ENCODE measurements at places on chromosomes 16 and 17. TPM values are rescaled to one million over a fixed set of nuclear protein-coding genes. Genes with fewer than 3 reads are reported as not detected.

Gene MYH1
- total RNA-seq: 15.4 TPM

Gene KRTAP2-3
- not detected for total RNA-seq

Gene C17orf78
- not detected for total RNA-seq

Gene NTN1
- 32.8 TPM for total RNA-seq

Gene WFDC1
- 4.8 TPM for total RNA-seq

DNA sequence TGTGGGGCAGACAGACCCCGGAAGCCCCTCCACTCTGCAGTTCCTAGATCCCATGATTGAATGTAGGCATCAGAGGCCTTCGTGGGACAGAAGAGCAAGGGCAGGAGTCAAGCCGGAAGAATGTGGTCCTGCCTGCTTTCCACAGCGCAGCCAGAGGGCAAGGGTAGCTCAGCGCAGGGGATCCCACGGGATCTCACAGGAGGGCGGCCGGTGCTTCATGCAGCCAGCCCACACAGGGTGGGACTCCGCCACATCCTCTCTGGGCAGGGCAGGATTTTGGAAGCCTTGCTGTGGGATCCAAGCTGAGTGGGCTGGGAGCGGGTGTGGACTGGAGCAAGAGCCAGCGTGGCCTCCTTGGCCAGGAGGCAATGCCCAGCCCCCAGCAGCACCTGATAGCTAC is 13.0 kb downstream of the KATNB1 start:
- no peak for DNase-seq

DNA sequence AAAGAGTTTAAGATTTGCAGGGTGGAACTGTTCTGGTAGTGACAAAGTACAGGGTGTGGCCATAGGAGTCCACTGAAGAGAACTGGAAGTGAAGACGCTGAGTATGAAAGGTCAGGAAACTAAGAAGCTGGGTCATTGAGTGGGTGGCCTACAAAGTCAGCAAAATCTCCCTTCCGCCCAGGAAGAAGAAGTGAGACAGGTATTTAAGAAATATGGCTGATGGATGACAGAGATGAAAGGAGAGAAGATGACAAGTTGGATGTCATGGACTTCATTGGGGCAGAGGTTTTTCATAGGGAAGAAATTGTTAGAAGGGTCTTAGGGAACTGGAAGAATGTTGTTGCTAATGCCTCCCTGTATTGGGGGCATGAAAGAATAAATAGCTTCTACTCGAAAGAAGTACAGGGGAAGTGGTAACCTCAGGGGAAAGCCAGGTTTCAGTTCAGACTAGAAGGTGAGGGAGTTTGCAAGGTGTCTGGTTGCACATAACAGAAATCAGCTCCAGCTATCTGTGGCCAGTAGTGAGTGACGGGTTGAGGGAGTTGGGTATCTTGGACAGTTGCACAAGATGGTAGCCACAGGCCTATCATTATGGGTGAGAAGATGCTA is 33.6 kb upstream of the MED13 start:
- DNase-seq: no peak

Gene TP53TG3D
- not detected for total RNA-seq

DNA sequence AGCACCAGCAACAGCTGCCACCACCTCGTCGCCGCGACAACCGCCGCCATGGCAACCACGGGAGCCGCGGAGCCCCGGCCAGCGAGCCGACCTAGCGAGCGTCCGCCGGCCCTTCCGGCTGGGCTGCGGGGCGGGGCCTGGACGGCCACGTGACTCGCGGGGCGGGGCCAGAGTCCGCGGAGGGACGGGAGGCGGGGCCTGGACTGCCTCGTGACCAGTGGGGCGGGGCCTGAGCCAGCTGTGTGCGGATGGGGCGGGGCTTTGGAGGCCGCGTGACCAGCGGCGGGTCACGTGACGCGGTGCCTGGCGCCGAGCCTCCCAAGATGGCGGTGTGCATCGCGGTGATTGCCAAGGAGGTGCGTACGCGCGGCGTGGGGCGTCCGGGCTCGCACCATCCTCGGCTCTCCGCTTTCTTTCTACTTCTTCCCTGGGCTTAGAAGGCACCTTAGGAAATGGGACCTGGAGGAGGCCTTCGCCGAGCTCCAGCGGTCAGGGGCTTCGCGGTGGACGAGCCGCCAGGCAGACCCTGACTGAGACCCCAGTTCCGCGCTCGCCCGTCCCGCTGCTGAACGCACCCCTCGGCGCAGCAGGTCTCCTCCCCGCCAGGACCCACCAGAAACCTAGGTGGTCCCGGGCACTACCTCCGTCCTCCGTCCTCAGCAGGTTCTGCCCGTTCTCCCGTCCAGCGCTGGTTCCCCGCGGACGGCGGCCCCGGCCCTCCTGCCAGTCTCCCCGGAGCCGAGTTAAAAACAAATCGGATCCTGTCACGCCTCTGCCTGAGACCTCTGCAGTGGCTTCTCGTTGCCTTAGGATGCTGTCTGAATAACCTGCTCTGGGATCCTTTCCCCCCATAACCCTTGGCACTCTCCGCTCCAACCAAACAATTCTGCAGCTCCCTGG is at the start of the genes GALNS and TRAPPC2L:
Gene GALNS (minus strand): TSS at position 120 of the 900 bp plus-strand sequence. CDS start 70 bp downstream, at position 50.
Gene TRAPPC2L (plus strand): TSS at position 300 of the 900 bp plus-strand sequence. CDS start 24 bp downstream, at position 324.
- peak; percentile 99 for DNase-seq

Gene CTRL
- 0.51 TPM for total RNA-seq

DNA sequence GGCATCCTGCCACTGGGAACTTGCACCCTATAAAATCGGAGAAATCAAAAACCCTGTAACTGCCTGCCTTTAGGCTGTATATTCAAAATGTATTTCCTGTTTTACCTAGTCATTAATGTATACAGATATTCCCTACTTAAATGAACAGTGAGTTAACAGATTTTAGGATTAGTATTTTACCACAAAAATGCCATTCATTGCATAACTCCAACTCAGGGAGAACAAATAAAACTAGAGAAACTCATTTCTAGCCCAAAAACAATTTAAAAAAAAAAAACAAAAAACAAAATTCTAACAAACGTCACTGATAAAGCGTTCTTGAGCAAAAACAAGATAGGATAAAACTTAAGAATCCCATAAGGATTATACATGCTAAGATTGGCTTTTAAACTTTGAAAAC is 3.7 kb upstream of the DHX33 start:
- no peak for DNase-seq

GRCh38 chr16:17603626-17604025 is 132.9 kb upstream of the XYLT1 start:
- DNase-seq: no peak

Gene EZH1
- total RNA-seq: 35.6 TPM

GRCh38 chr16:89393738-89394406 is 96.5 kb downstream of the ANKRD11 start:
- no peak for DNase-seq

Gene EME1
- total RNA-seq: 4.3 TPM

DNA sequence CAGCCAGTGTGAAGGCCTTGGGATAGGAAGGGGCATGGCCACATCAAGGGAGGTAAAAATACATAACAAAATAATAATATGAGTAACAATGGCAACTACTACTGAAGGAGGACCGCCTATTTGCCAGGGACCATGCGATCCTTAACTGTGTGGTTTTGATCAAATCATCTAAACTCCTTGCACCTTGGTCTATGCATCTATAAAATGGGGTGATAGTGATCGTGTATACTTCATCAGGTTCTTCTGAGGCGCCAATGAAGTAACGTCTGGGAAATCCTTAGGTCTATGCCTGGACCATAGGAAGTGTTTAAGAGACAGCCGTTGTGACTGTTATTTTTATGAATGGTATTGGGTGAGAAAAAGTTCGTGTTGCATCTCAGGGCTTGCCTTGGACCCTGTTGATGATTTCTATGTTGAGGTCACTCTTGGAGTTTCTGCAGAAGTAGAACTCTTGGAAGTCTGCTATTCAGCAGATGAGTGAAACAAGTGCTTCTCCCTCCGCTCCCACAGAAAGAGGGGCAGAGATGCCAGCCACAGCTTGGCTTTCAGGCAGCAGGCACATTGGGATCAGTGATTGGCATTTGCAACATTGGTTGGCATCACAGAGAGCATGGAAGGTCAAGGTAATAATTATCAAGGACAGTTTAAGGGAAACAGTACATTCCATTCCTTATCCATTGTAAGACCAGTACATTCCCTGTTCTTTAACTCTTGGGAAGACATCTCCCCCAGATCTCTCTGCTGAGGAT is 63.1 kb downstream of the PRKCB start:
- DNase-seq: no peak

DNA sequence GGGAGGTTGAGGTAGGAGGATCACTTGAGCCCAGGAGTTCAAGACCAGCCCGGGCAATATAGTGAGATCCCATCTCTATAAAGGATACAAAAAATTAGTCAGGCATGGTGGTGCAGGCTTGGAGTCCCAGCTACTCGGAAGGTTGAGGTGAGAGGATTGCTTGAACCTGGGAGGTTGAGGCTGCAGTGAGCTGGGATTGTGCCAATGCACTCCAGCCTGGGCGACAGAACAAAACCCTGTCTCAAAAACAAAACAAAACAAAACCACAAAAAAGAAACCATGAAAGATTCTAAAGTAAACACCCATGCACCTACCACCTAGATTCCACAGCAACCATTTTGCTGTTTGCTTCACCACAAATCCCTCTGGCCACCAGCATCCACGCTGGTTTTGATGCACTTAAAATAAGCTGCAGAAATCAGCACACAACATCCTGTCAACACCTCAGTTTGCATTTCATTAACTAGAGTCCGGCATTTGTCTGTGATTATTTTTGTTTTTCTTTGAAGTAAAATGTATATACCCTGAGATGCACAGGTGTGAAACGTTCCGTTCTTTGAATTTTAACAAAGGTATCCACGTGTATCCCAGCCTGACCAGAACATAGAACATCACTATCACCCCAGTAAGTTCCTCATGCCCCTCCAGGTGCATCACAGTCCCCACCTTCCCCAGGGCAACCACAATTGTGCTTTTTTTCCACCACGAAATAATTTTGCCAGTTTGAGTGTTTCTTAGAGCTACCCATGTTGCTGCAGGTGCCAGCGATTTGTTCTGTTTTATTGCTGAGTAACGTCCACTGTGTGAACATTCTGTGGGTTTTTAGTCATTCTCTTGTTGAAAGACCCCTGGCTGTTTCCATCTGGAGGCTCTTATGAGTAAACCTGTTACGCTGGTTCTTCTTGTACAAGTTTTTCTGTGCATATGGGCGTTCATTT is 191.5 kb downstream of the SEC14L1 start:
- DNase-seq: no peak

DNA sequence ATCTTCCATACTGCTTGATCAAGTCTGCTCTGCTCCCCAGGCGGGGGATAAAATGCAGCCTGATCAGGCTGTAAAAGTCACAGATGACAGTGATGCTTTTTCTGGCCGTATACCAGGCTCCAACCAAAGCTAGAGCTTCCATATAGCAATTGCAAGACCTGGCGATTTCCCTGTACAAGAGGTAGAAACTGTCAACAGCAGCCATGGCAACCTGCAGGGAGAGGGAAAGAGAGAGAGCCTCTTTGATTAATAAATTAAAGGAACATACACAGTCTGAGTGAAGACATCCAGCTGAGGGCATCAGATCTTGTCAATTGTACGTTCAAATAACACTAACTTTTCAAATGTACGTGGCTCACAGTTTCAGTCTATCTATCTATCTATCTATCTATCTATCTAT is 13.9 kb downstream of the HSDL1 start:
- no peak for DNase-seq

- DNase-seq: no peak
Observed at GRCh38 chr16:59566446-59566845, 832.3 kb upstream of the GOT2 start.

DNA sequence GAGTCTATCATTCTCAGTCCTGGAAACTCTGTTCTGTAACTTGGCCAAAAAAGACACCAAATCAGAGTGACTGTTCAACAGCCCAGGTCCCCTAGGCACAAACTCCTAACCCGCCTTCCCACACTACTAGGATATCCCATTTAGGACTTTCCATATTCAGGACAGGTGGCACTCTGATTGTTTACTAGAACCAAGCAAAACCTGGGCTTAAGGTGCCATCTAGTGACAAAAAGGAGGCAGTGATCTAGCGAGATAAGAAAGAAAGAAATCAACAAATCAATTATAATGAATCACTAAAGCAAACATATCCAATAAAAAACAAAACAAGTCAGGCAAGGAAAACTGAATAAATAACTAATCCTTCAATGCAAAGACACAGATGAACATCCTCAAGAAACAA is 203.9 kb downstream of the CEP112 start:
- no peak for DNase-seq

- DNase-seq: no peak
Observed at GRCh38 chr16:55899857-55900256, 24.7 kb upstream of the CES5A start.

- peak; percentile 35 for DNase-seq
Observed at GRCh38 chr16:84821728-84822689, 2.2 kb downstream of the CRISPLD2 start.

Gene FOXF1
- 3.6 TPM for total RNA-seq

Gene LHX1
- total RNA-seq: not detected

GRCh38 chr17:10266296-10266876 is 68.0 kb upstream of the GAS7 start:
- no peak for DNase-seq

GRCh38 chr17:75183999-75184884 is 1.5 kb upstream of the SUMO2 start:
- no peak for DNase-seq

Gene DHX8
- 34.4 TPM for total RNA-seq

Gene NPIPB8
- 0.21 TPM for total RNA-seq

Gene TP53TG3F
- total RNA-seq: not detected

DNA sequence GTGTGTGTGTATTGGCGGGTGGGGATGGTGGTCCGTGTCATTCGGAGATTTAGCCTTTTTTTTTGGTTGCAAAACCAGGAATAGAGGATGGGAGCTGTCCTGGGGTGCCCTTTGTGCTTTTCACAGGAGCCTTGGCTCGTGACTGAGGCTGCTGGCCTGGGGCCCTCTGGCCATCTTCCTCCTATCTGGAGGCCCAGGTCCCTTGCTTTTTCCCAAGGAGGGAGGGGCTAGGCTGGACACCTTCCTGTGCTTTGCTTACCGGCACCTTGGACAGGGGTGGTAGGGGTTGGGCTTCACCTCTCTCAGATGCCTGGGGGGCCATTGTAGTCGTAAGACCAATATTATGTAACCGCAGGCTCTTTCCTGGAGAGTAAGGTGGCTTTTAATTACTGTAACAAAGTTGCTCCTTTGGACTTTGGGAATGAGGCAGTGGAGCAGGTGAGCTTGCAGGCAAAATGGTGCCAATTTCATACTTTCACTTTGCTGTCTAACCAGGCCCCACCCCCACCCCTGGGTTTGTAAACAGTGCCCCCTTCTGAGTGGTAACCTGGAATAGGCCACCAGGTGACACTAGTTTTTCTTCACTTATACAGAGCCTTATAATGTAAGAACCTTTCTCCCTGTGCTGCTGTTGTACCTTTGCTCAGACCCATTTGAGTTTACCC is 1.2 kb downstream of the DYNLL2 start:
- DNase-seq: peak; percentile 29

DNA sequence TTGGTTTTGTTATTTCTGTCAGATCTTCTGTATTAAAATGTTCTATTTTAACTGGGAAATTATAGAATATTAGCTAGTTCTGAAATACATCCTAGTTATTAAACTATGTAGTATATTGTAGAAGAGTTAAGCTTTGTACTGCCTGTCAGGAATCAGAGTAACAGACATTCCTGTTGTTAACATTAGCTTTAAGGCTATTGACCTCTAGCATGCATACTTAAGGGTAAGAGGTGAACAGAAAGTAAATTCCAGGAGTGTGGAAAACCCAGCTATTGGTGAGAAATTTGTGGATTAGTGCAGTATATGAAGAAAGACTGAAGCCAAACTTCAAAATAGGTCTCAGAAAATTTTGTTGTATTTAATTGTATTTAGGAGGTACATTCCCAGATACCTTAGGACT is 111.3 kb downstream of the CHD9 start:
- DNase-seq: no peak
